Left colon (tissue), 2 donors: ENCODE measurements at places on chromosomes 4 and X. TPM values are rescaled to one million over a fixed set of nuclear protein-coding genes. Genes with fewer than 3 reads are reported as not detected.

Gene TASL
- total RNA-seq: 0.40 TPM

- no peak for DNase-seq
These were observed 131.1 kb downstream of the HS3ST1 start for GRCh38 chr4:11297627-11298026.

GRCh38 chrX:40095583-40096394 is 2.0 kb downstream of the BCOR start:
- peak; percentile 47 for DNase-seq

GRCh38 chr4:82618103-82618720 is 56.4 kb upstream of the TMEM150C start:
- no peak for DNase-seq

DNA sequence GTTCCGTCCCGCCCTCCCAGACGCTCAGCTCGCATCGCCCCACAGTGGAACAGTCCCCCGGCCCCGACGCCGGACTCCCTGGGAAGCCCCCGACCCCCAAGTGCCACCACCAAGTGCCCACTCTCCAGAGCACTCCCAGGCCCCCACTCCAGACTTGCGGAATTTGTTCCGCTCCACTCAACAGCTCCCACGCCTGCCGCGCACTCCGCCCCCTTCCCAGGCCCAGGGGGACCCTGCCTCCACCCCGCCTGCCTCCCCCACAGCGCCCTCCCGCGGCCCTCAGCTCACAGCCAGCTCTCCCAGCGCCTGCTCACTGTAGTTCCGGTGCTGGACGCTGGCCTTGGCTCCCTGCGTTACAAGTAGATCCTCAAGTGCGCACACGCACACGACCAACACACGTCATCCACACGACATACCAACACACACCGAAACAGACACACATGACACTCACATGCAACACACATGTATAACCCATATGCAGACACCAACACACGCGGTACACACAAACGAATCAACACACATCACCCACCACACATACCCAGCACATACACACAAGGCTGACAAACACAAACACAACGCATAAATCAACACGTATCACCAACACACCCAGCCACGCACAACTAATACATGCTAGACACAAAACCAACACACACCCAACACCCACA is 8.0 kb downstream of the MSX1 start:
- no peak for DNase-seq

- no peak for DNase-seq
These were observed 466.1 kb upstream of the GRID2 start for GRCh38 chr4:91837608-91838029.

DNA sequence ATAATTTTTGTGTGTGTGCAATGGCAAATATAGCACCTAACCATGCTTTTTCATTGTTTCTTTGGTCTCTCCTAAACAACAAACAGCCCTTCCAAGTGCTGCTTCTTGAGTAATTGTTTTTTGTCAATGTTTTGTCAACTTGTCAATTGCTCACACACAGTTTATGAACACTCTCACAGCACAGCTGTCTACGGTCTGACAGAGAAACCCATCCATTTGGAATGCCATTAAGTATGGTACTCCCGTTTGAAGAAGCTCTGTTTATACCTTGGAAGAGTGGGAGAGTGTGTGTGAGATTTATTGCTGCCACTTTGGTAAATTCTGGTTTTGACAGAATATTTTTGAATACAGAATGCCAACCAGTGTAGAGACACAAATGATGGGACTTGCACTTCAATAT is 254.6 kb downstream of the LDB2 start:
- DNase-seq: no peak

- no peak for DNase-seq
These were observed 91.4 kb upstream of the UCP1 start for GRCh38 chr4:140659943-140660700.

Gene NKX3-2
- total RNA-seq: 2.5 TPM

- no peak for DNase-seq
These were observed 316.7 kb upstream of the HTR2C start for GRCh38 chrX:114267142-114267541.

DNA sequence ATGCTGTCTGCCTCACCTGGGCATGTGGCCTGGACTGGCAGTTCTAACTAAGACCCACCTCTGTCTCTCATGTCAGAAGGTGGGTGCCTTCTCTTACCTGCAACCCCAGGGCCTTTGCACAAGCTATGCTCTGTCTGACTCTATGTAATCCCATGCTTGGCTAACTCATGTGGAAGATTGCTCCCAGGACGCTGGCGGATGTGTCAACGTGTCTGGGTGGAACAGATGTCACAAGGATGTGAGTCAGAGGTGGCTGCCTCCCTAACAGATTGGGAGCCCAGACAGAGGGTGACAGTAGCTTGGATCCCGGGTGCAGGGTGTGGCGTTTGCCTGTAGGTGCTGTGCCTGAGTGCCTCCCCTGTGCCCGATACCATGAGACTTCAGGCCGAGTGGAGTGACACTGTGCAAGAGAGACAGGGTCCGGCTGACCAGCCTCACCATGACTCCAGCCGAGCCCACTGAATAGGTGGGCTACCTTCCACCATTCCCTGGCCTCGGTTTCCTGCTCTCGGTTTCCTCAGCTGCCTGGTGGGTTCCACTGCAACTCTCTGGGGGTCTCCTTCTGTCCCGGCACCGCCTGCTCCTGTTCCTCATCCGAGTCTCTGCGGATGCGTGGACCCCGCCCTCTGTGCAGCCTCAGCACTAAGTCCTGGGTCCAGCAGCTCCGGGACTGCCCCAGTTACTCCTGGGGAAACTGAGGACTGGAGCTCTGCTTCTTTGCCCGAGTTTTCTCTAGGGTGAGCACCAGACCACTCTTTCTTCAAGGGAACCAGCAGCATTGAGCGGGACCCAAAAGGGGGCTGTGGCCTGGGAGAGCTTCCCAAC is 11.0 kb downstream of the SH3BP2 start:
- peak; percentile 73 for DNase-seq

GRCh38 chr4:174764105-174764729 is 64.8 kb downstream of the GLRA3 start:
- DNase-seq: no peak

Gene PWWP3B
- total RNA-seq: 0.25 TPM

Gene GUCY1A1
- total RNA-seq: 21.4 TPM

DNA sequence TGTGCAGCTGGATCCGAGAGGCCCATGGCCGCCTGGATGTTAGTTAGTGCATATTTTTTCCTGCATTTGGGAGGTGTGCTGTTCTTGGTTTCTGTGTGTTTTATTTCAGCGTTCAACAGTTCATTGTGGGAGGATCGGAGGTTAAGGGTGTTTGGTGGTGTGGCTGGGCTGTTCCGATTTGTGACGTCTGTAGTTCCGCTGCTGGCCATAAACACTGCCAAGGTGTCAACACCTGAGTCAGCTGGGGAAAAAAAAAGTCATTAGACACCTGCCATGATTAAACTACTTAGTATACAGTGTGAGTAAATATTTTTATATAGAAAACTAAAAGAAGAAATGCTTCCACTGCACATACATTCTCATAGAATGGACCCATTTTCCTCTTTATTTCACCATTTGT is 200.2 kb downstream of the APBB2 start:
- DNase-seq: no peak

DNA sequence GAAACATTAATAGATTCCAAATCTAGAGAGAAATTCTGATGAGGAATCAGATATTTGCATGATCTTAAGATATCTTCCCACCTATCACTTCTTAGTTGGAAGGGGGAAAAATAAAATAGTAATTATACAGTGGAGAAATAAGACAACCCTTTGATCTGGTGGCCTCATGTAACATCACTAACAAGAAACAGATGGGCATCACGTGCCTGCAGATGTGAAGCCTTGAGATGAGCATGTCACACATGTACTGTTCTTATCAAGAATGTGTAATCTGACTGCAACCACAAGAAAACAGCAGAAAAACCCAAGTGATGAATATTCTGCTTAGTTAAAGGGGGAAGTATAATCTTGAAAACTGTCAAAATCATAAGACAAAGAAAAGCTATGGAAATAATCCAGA is 31.4 kb upstream of the NKX6-1 start:
- DNase-seq: no peak

DNA sequence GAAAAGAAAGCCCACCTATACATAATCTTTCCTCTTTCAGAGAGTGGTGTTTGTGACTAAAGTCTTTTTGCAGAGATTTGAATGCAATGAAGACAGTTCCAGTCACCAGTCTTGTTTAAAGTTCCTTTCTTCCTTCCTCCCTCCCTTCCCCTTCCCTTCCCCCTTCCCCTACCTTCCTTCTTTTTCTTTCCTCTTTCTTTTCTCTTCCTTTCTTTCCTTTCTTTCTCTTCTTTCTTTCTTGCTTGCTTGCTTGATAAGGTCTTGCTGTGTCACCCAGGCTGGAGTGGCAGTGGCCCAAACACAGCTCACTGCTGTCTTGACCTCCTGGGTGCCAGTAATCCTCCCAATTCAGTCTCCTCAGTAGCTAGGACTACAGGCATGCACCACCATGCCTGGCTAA is 19.0 kb upstream of the ASB5 start:
- no peak for DNase-seq

- no peak for DNase-seq
These were observed 57.4 kb downstream of the NSD2 start for GRCh38 chr4:1928356-1929239.
